GM10248 (cell line): ENCODE measurements at places on chromosomes 5 and 9.

GRCh38 chr9:19409401-19410194, 789 bp downstream of the ACER2 start:
- DNase-seq, result peak; percentile 35

GRCh38 chr5:110852053-110852452, 113.2 kb downstream of the SLC25A46 start:
- DNase-seq, result no peak

DNA sequence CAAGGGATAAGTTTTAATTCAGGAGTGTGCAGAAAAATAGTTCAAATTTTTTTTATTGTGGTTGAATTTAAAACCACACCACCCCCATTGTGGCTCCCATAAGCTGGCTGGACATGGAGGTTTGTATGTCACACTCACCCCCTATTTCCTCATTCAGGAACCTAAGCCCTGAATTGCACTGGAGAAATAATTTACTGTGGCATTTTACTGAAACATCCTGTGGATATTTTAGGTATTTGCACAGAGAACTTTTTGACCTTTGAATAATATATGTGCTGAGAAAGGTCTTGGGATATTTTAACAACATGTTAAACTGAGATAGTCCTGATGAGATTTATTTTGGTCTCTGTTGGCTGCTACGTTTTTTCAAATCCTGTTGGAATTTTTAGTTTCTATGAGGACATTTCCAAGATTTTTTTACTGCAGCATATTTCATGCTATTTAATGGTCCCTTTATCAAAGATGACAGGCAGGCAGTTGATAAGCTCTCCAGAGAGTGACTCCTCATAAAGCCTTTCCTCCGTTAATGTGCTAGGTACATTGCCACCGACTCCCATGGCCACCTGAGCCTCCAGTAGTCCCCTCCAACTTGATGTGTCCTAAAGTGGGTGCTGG, 51.2 kb upstream of the PALM2AKAP2 start:
- DNase-seq, result no peak

DNA sequence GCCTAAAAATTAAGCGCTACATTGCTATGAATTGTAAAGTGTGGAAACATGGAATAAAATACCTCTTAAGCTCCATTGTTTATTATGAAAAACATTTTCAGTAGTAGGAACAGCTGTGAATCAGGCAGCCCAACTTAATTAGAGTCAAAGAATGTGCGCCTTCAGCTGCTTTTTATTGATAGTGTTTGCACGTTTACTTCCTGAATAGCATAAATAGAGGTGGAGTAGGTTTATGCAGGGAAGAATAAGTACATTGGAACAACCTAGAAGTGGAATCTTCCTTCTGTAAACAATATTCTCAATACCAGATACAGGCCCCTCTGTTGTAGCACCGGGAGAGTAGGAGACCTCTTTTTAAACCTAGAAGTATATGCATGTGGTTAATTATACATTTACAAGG, 79.9 kb downstream of the IQGAP2 start:
- no peak for DNase-seq

DNA sequence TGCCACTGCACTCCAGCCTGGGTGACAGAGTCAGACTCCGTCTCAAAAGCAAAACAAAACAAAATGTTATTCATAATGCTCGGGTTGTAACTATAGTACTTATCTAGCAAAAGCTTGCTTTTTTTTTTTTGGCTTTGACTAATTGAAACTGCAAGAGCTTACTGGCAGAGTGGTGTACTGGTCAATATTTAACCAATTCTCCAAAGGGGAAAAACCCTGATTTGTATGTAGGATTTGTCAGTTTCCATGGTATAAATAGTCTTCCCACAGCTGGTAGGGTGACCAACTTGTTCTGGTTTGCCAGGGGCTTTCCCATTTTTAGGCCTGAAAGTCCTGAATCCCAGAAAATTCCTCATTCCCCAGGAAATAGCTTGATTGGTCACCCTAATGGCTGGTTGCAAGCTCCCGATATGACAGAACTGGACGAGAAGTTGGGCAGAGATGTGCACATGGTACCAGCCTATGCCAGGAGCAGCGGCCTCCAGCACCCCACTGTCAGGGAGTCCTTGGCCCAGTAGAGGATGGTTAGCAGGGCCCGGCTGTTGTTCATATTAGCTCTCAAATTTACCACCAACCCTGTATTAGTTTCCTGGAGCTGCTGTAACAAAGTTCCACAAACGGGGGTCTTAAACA, 58.0 kb downstream of the FXN start:
- no peak for DNase-seq

DNA sequence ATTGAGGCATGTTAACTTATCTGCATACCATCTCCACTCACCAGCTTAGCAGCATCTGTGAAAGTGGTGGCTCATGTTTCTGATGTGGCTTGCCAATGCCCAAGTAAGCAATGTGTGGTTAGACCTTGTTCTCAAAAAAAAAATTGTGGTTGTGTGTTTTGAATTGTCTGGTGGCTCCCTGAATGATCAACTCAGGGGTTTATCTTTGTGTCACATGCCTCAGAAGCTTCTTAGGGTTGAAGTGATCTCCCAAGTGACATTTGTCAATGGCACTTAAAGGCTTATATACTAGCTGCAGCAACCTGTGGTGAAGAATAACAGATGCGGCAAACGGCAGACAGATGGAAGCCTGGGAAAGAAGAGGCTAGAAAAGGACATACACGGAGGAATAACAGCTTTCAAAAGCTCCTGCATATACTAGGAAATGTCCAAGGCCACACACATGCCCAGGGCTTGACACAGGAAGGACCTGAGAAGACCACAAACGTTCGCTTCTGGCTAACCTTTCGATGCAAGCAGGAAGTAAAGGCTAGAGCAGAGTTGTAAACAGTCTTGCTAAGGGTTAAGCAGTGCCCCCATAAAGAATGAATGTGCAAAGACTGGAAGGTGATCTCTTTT, 42.2 kb upstream of the FSD1L start:
- peak; percentile 26 for DNase-seq

DNA sequence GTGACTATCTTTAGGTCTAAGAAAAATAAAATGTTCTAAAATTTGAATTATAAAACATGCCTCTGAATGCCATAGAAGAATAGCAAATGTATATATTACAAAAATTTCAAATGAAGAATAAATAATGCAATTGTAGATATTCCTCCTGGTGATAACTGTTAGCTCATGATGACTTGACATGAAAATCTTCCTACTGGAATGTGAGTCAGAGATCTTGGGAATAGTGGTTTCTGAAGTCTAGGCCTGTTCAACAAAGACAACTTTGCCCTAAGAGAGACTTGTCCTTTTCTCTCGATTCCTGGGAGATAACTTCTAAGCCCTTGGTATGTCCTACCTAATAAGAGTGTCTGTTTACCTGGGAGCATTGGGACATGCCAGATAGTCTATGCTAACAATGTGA, 746.3 kb upstream of the RIOK2 start:
- no peak for DNase-seq

GRCh38 chr5:50623666-50624065, 42.8 kb upstream of the PARP8 start:
- no peak for DNase-seq

GRCh38 chr5:140725799-140726471, 25.7 kb downstream of the ZMAT2 start:
- peak; percentile 58 for DNase-seq

DNA sequence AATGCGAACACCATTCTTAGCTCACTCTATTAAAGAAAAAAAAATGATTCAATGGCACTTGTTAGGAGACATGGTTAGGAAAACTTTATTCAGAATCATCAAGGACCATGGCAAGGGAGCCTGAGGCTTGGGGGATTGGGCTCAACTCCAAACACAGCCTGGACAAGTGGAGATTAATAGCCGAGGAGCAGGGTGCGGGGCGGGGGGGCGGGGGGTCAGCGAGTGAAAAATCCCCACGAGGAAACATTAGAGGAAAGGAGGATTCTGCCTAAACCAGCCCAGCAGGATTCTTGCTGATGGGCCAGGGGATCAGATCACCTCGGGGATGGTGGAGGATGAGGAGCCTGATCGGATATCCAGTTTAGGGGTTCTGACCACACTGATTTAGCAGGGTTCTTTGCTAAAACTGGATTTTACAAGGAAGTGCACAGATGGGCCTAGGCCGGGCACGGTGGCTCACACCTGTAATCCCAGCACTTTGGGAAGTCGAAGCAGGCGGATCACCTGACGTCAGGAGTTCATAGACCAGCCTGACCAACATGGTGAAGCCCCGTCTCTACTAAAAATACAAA, 24.4 kb upstream of the FIBCD1 start:
- no peak for DNase-seq

- peak; percentile 68 for DNase-seq
These were observed at the start of gene SLC25A48 for GRCh38 chr5:135834639-135835529. SLC25A48 (plus strand) TSS chr5:135834663; CDS start chr5:135834848, 185 bp downstream.

GRCh38 chr5:19874811-19875210, 113.2 kb downstream of the CDH18 start:
- no peak for DNase-seq

DNA sequence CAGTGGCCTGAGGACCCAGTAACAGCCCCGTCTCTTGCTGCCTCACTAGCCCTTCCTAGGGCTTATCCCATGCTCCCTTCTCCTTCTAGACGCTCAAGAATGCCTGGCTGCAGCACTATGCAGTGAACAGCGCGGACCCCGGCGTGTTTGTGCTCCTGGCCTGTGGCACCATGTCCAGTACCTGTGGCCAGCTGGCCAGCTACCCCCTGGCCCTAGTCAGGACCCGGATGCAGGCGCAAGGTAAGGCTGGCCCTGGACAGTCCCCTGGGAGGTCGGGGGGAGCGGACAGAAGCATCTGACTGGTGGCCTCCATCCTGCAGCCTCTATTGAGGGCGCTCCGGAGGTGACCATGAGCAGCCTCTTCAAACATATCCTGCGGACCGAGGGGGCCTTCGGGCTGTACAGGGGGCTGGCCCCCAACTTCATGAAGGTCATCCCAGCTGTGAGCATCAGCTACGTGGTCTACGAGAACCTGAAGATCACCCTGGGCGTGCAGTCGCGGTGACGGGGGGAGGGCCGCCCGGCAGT, 20.5 kb downstream of the PTGES2 start:
- DNase-seq, result no peak

DNA sequence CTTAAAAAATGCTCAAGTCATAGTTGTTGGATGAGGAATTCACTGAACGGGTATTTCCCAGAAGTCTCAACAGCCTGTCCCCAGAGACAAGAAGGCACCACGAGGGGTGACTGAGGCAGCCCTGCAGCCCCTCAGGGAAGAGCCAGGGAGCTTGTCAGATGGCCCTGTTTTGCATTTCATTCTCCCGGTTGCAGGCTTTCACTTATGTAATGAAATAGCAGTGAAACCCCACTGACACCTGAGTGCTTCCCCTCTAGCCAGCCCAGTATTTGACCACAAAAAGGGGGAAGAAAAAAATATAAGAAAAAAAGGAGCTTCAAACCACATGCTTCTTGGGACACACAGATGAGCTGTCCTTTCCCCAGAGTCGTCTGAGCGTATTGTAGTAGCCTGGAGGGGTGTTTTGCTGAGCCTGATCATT, 75.3 kb upstream of the IL12B start:
- peak; percentile 52 for DNase-seq

DNA sequence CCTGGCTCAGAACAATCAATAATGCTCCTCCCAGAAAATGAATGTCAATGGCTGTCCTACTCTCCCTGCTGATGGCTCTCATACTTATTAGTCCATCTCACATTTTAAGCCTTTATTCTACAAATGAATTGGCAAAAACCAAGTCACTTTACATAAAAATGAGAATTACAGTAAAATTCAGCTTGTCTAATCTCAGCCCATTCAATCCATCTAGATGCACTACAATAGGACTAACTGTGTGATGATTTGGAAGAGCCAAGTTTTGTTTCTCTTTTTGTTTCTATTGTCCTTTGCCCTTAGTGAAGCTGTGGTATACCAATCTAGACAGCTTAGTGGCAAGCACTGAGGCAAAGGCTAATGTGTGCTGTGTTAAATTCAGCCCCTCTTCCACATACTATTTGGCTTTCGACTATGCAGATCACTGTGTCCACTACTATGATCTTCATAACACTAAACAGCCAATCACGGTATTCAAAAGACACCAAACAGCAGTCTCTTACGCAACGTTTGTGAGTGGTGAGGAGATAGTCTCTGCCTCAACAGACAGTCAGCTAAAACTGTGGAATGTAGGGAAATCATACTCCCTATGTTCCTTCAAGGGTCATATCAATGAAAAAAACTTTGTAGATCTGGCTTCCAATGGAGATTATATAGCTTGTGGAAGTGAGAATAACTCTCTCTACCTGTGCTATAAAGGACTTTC, 140.8 kb upstream of the ZNF462 start:
- no peak for DNase-seq

DNA sequence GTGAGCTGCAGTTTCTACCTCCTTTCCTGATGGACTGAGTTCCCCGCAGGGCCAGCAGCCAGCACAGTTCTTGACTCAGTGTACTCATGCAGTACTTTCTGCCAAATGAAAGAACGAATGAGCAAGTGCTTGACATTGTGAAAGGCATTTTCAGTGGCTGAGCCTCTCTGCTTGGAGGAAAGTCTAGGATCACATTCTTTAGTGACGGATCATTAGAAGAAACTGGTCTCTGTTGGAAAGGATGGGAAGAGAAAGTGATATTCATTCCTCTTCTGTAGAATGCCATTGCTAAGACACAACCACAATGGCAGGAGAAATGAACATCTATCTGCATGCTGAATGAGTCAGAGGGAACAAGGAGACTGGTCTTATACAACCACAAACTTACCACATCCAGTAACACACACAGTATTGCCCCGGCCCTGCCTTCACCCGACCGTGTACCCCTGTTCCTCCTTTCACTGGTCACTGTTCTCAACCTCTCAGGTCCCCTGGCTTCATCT, 206.9 kb downstream of the CRB2 start:
- DNase-seq, result no peak

DNA sequence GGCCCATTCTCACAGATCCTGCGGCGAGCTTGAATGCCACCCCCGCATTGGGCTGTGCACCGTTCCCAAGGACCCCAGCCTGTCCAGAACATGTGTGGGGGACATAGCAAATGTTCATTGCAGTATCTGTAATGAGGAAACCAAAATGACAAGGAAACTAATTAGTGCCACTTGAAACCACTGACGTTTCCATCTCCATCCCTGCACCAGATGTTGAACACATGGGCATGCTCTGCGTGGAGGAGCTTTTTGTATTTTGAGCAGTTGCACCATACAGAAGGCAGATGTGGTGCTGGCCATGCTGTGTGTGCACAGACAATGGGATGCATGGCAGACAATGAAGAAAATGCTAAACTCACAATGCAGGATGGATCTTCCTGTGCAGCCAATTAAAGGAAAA, 437.7 kb downstream of the SEMA5A start:
- no peak for DNase-seq

GRCh38 chr5:171520300-171521174, 101.1 kb downstream of the FGF18 start:
- DNase-seq, result no peak

- DNase-seq, result no peak
These were observed 30.3 kb upstream of the UHRF2 start for GRCh38 chr9:6382681-6383080.
